ENCODE measurements at places on chromosomes 5 and 9.

DNA sequence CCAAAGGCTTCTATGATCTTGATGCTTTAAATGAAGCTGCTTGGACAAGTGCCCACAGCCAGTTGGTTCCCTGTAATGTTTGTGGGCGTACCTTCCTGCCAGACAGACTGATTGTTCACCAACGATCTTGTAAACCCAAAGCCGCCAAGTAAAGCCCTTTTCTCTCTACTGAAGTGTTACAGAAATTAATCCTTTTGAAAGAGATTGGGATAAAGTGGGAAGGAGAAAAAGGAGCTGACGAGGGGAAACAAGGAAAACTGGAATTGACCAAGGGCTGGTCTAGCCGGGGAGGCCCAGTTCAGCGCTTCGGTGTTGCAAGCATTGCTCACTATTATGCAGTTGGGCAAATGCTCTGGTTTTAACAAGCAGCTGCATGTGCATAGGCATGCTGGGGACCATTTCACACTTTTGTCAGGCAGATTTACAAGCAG lies 53.2 kb downstream of the ZNF474 start:
- peak; percentile 89 for DNase-seq

DNA sequence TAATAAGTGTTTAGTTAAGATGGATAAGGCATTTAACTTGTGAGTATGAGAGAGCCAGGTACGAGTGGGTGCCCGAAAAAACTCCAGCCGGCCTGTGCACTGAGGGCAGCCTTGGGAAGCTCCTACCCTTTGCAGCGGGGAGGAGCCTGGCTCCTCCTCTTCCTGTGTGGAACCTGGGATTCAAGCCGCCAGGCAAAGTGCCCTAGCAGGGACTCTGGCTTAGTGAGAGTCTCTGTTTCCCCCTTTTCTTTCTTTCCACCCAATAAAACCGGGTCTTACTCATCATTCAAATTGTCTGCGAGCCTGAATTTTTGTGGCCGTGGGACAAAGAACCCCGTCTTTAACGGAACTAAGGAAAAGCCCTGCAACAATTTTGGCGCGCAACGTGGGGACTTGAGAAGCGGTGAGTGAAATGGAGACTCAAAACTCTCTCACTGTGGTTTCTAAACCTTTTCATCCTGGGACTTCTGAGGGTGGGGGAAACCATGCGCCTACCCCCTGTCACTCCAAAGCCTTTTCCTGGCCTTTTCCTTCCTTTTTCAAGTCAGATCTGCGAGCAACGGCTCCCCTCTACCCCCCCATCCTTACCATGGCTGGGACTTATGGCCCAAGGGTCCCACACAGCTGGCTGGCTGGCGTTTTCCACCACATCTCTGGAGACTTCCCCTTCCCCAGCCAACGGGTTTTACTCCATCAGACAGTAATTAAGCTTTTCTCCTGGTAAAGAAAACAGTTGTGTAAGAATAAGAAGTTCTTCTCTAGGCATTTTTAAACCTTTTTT lies 535.7 kb upstream of the ACO1 start:
- DNase-seq: no peak

GRCh38 chr5:156474251-156474650 lies 147.3 kb downstream of the SGCD start:
- peak; percentile 73 for DNase-seq

DNA sequence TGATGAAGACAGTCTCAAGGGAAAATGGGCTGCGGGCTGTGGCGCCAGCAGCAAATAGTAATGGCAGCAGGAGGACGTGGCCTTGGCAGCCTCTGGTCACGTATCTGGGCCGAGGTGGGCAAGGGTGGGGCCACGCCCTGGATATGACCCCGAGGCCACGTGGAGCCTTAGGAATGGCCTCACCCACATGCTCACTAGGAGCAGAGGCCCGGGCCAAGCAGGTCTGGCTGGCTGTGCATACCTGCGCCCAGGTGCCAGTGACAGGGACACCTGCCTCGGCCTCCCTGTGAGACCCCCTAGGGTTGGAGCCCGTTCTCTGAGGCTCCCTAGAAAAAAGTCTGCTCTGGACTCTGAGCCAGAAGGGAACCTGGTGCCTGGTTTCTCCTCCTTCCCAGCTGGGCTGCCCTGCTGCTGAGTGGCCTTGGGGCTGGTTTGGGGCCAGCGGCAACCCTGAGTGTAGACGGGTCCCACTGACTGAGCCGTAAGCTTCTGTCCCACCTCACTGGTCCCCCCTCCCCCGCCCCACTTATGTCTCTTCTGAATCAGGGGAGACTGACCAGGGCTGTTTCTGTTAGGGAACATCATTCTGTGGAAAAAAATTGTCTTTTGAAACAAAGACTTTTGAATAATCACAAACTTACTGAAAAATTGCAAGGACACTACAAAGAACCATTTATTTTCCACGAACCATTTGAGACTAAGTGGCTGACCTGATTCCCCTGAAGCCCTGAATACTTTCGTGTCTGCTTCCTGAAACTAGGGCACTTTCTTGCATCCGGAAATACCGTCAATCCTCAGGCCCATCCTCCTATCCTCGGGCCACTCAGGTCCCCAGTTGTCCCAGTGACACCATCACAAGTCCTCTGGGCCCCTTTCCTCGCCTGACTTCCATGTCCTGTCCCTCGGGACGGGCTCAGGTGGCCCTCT lies 60.8 kb downstream of the WNK2 start:
- no peak for DNase-seq

DNA sequence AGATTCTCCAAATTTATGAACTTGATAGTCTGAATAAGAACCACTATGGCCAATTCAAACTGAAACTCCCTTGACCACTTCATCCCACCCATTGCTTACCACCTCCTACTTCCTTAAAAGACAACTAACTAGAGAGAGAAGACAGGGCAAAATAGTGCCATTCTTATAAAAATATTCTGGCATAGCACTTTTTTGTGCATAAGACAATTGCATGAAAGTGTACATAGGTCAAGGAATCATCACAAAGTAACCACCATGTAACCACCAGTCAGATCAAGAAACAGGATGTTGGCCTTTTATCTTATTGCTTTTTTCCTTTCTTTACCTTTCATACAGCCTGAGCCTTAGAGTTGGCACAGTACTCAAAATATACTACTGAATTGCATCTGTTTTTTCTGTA lies 8.1 kb upstream of the ARSB start:
- DNase-seq: no peak

DNA sequence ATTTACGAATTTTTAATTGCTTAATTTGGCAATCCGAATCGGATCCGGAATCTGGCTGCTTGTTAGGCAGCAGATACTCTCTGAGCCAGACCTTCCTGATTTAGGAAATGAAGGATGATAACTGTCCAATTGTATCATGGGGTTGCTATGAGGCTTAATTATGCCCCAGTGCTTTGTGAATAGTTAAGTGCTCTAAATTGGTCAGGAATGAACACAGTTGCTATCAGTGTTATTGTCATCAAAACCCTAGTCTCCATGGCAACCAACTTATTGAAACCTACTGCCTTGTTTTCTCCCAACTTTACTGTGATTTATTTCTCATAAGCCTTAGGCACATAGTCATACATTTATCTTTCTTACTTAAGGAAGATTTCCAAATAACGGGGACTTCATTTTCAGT lies 47.9 kb downstream of the MAMDC2 start:
- no peak for DNase-seq

GRCh38 chr9:96858018-96858573 lies 3.8 kb upstream of the ZNF782 start:
- DNase-seq: peak; percentile 26

- DNase-seq: peak; percentile 7
Measured at GRCh38 chr9:133563291-133563796, 28.8 kb downstream of the ADAMTSL2 start.

- DNase-seq: no peak
Measured at GRCh38 chr9:24881361-24881760, 335.7 kb upstream of the IZUMO3 start.

GRCh38 chr9:32306006-32306405 lies 78.4 kb upstream of the ACO1 start:
- no peak for DNase-seq

All from IMR-90 (cell line).